ENCODE measurements at places on chromosomes 7 and 10. TPM values are rescaled to one million over a fixed set of nuclear protein-coding genes. Genes with fewer than 3 reads are reported as not detected.

SH2D4B gene
- total RNA-seq: not detected

TRPV5 gene
- total RNA-seq: not detected

OR13A1 gene
- total RNA-seq: not detected

DNA sequence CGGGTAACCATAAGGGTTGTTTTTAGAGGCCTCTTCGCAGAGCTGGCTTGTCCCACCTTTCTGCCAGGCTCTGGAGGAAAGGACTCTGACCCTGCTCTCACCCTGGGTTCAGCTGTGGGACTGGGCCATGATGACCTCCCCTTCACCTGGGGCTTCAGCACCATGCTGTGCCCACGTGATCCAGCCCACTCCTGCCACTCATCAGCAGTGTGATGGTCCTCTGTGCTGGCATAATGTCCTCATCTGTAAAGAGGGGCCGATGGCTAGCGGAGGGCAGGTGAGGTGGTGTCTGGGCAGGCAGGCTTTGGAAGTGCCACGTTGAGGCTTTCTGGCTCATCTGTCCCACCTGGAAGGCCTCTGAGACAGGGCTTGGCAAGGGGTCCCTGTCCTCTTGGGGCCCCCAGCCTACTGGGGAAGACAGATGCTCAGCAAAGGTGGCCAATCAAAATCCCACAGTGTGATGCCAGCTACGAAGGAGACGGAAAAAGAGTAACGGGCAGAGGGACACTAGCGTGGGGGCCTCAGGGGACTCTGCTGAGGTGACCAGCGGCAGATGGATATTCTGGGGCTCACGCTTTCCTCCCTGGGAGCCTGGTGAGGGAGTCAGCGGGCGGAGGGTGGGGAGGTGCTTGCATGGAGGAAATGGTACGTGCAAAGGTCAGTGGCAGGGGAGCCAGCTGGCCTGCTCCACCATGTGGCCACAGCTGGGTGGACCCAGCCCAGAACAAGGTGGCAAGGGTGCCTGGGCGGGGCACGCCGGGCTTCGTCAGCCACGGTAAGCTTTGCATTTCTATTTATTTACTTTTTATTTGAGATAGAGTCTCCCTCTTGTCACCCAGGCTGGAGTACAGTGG lies 5.4 kb downstream of the LRWD1 start:
- DNase-seq: peak; percentile 46

GRCh38 chr7:3552499-3552898 lies 251.4 kb downstream of the SDK1 start:
- DNase-seq: no peak

DNA sequence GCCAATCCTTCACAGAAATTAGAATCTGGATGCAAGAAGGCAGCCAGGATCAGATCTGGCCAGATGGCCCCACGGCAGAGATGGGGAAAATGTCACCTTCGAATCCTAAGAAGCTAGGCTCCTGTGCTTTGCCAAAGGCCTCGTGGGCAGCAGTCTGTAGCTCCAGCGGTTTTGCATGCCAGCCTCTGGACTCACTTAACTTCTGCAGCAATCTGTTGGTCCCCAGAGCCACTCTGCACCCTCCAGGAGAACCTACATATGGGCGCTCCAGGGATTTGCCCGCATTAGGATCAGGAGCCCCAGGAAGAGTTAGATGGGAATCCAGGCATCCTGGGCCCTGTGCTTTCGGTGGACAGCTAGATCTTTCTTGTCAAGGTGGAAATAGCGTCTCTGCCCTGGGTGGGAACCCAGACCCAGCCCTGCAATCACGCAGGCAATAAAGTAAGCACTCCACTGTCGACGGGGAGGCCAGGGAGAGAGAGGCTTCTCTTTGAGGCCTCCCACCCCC lies 10.1 kb upstream of the HOXA13 start:
- no peak for DNase-seq

GRCh38 chr10:44911081-44911540 lies at the start of gene TMEM72:
TMEM72 (plus strand) TSS chr10:44911337; CDS start chr10:44911513, 176 bp downstream.
- DNase-seq: peak; percentile 71

- DNase-seq: no peak
Observed at GRCh38 chr7:132557489-132558044, 18.7 kb downstream of the PLXNA4 start.

GRCh38 chr10:18400201-18400905 lies 251.0 kb downstream of the NSUN6 start:
- peak; percentile 56 for DNase-seq
